Glutamatergic neuron (in vitro differentiated cells): ENCODE measurements at places on chromosomes 12 and 14. TPM values are rescaled to one million over a fixed set of nuclear protein-coding genes. Genes with fewer than 3 reads are reported as not detected.

HCAR3 gene
- not detected for total RNA-seq

KLRC4 gene
- not detected for total RNA-seq

GRCh38 chr12:109998904-109999648 is at the start of gene ANKRD13A:
Gene ANKRD13A, plus strand, starts transcription at chr12:109999430. Its CDS starts 259 bp downstream, at chr12:109999689.
- DNase-seq = peak; percentile 82
- peaks cover 17% of the 10 kb centered on the region for H3K4me1 ChIP-seq
- peak within 1 kb of the TSS; percentile 99 for H3K4me3 ChIP-seq
- H3K36me3 ChIP-seq = no peaks in the 10 kb centered on the region
- peak within 1 kb of the TSS; percentile 99 for H3K27ac ChIP-seq
- H3K27me3 ChIP-seq = peaks cover 12% of the 10 kb centered on the region

DNA sequence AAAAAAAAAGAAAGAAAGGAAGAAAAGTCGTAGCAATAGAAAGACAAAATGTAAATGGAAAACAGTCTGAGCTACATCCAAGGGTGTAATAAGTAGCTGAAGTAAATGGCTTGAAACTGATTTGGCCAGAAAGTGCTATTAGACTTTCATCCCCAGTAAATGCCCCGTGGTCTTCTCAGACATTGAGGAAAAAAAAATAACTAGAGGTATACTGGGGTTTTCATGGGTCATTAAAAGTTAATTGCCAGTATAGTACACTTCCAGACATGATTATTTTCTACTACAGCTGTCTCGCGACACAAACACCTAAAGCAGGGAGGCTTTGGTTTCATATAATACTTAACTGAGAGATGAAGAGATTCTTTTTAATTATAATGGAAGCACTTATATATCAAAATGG is 271.9 kb downstream of the CPNE8 start:
- DNase-seq = no peak
- no peaks in the 10 kb centered on the region for H3K36me3 ChIP-seq
- H3K4me1 ChIP-seq = no peaks in the 10 kb centered on the region
- H3K27ac ChIP-seq = no peak overlapping the region
- H3K4me3 ChIP-seq = no peak overlapping the region

GLI1 gene
- total RNA-seq = 2.3 TPM

USP44 gene
- 2.7 TPM for total RNA-seq
